ENCODE measurements at places on chromosomes 1 and 21.

- no peak overlapping the region for H3K4me3 ChIP-seq
- no peak overlapping the region for H3K27ac ChIP-seq
- H3K27me3 ChIP-seq = peaks cover 4% of the 10 kb centered on the region
- DNase-seq = no peak
- no peaks in the 10 kb centered on the region for H3K4me1 ChIP-seq
Measured at GRCh38 chr1:196896355-196896754, 8.5 kb downstream of the CFHR4 start.

DNA sequence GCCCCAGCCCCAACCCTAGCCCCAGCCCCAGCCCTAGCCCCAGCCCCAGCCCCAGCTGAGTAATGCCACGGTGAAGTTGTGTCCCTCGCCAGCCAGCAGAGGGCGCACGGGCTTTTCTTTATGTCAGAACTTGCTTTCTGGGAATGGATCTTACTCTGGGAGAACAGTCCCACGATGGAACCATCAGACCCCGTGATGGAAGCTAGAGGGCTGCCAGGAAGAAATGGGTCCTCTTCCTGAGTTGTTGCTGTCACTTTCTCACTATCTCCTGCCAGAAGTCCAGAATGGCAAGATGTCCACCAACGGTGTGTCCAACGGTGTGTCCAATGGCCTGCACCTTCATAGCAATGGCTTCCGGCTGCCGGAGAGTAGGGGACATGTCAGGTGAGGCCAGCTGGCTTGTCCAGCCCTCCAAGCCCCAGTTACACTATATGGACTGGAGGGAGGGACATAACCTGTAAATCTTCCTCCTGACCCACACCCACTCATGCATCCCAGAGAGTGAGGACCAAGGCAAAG, 25.1 kb upstream of the TMEM222 start:
- no peaks in the 10 kb centered on the region for H3K27me3 ChIP-seq
- H3K4me1 ChIP-seq = peaks cover 40% of the 10 kb centered on the region
- peaks cover 10% of the 10 kb centered on the region for H3K36me3 ChIP-seq
- no peak for DNase-seq
- no peak overlapping the region for H3K27ac ChIP-seq

- no peaks in the 10 kb centered on the region for H3K36me3 ChIP-seq
- no peak overlapping the region for H3K4me3 ChIP-seq
- H3K4me1 ChIP-seq = peaks cover 10% of the 10 kb centered on the region
- no peak for DNase-seq
- H3K27me3 ChIP-seq = peaks cover 26% of the 10 kb centered on the region
Measured at GRCh38 chr1:224767676-224768075, 151.6 kb downstream of the CNIH3 start.

- no peaks in the 10 kb centered on the region for H3K27me3 ChIP-seq
- peaks cover 11% of the 10 kb centered on the region for H3K4me1 ChIP-seq
- H3K36me3 ChIP-seq = no peaks in the 10 kb centered on the region
- no peak overlapping the region for H3K4me3 ChIP-seq
- no peak for DNase-seq
Measured at GRCh38 chr1:154479764-154480421, 22.1 kb upstream of the TDRD10 start.

- peak; percentile 54 for DNase-seq
- no peak overlapping the region for H3K27ac ChIP-seq
- H3K27me3 ChIP-seq = peaks cover 2% of the 10 kb centered on the region
- H3K4me1 ChIP-seq = peaks cover 5% of the 10 kb centered on the region
- no peaks in the 10 kb centered on the region for H3K36me3 ChIP-seq
Measured at GRCh38 chr1:226095286-226095685, 32.8 kb downstream of the H3-3A start.

DNA sequence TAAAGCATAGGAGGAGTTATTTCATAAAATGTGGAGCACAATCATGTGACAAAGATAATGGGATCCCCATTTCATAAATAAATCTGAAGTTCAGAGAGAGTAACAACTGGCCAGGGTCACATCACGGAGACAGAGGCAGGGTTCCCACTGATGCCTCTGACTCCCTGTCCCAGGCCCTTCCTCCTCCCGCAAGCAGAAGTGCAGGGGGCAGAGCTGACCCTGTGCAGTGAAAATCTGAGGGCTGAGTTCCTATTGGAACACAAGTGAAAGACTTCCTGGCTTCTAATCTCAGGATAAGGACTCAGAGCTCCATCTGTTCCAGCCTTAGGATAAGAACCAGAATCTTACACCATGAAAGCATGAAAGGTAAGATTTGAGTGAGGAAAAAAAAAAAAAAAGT, 22.0 kb downstream of the SELL start:
- H3K27ac ChIP-seq = no peak overlapping the region
- no peaks in the 10 kb centered on the region for H3K36me3 ChIP-seq
- DNase-seq = no peak
